ENCODE measurements at places on chromosomes 7 and 10.

DNA sequence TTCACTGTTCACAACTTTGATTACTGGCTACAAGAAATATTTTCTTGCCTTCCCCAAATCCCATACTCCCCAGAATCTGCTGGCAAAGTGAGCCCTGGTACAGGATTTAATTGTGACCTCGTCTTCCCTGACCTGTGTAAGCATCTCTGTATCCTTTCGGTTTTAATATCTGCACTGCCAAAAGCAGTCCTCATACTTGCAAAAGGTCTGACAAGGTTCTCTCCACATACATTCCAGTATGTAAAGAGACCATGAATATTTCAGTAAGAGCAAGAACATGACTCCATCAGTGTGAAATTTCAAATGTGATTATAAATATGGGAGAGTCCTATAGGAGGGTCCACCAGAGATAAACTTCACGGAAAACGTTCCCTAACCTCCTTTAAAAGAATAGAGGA is 134.0 kb upstream of the TCF7L2 start:
- DNase-seq: no peak

DNA sequence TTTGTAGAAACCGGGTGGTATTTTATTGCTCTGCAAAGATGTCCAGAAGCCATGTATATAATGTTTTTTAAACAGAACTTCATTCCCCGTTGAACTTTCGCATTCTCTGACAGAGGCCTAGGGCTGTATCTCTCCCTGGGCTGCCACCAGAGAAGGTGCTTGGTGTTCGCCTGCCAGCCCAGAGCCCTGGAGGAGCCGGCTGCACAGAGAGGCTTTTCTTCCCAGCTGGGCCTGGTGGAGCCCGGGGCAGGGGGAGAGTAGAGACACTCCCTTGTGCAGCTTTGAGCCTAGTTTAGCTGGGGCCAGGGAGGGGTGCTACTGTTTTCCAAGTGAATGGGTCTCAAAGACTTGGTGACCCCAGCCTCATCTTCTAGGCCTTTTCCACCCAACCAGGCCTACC is 13.6 kb upstream of the TRIM8 start:
- DNase-seq: no peak

GRCh38 chr7:26560526-26561256 is 269.0 kb downstream of the SNX10 start:
- no peak for DNase-seq

GRCh38 chr7:134891696-134892678 is 94.3 kb upstream of the AGBL3 start:
- no peak for DNase-seq

- DNase-seq: no peak
These were observed 346.6 kb upstream of the KLF6 start for GRCh38 chr10:4131407-4132215.

GRCh38 chr10:69061305-69062161 is 26.4 kb upstream of the SRGN start:
- DNase-seq: no peak

GRCh38 chr7:21076054-21076453 is 289.4 kb upstream of the SP8 start:
- no peak for DNase-seq

GRCh38 chr7:112510001-112510742 is 29.4 kb downstream of the LSMEM1 start:
- no peak for DNase-seq

Data from stimulated activated CD4-positive, alpha-beta T cell treated with anti-CD3 and anti-CD28 coated beads, Interleukin-2, amount 100 ng/mL, for 4 hours (primary cell).